ENCODE measurements at places on chromosomes 13 and 19.

- DNase-seq: no peak
Measured at GRCh38 chr13:110125613-110126272, 181.2 kb downstream of the COL4A1 start.

DNA sequence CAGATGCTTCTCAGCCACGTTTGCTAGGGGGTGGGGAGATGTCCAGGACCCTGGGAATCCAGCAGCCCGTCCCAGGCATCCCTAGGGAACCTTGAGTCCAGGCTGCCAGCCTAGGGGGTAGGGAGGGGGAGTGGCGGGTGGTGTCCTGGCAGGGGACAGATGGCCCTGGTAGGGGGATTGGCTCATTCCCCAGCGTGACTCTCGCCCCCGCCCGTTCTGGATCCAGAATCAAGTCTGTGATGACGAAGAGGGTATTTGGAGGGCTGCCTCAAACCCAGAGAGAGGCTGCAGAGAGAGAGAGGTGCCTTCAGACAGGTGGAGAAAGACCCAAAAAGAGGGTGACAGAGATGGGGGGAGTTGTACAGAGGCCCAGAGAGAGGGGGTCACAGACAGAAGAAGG, 4.1 kb downstream of the SLC17A7 start:
- DNase-seq: no peak

- peak; percentile 64 for DNase-seq
Measured at GRCh38 chr19:7294558-7295212, 471 bp upstream of the INSR start.

DNA sequence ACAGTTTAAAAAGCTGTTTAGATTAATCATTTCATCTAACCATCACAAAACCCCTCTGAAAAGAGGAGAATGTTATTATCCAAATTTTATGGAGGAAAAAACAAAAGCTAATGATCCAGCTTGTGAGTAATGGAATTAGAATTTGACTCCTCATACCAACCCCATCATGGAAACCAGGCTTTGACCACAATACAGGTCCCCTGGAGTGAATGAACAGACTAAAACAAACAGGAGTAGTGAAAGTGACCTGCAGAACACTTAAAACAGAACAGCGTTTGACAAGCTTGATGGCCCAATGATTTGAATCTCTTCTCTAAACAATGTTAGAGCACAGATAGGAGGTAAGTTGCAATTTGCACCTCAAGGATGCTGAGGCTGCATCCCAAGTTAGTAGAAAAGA, 230.0 kb downstream of the DCT start:
- DNase-seq: no peak

- no peak for DNase-seq
Measured at GRCh38 chr19:50580970-50581634, 12.9 kb upstream of the LRRC4B start.

All from Kasumi-1 (cell line).